Renal pelvis (tissue), 12 donors: ENCODE measurements at places on chromosomes 6 and 20. TPM values are rescaled to one million over a fixed set of nuclear protein-coding genes. Genes with fewer than 3 reads are reported as not detected.
A peak's percentile ranks its signal among the peaks of the same experiment; 100 is the strongest.

The NOX3 gene
- polyA plus RNA-seq: 2.7 TPM

The EEF1A2 gene
- polyA plus RNA-seq: 2.4 TPM

The FAM217A gene
- 1.6 TPM for polyA plus RNA-seq

The RAB32 gene
- polyA plus RNA-seq: 26.7 TPM

The PRDM1 gene
- polyA plus RNA-seq: 2.1 TPM

The NMBR gene
- 0.38 TPM for polyA plus RNA-seq

The GLP1R gene
- polyA plus RNA-seq: 1.1 TPM

The SLC25A27 gene
- 59.1 TPM for polyA plus RNA-seq

The SLC17A3 gene
- polyA plus RNA-seq: 1.2 TPM

DNA sequence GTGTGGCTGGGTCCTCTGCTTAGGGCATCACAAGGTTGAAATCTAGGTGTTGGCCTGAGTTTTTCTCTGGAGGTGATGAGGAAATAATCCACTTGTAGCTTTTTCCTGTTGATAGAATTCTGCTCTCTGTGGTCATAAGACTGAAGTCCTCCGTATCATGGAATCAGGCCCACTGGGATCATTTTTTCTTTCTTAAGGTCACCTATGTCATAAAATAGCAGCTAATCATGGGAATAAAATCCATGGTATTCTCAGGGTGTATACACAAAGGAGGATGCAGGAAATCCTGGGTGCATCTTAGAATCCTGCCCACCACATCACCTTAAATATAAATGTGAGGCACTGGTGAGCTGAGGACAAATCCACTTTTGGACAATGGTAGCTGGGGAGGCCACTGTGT, 72.7 kb downstream of the PRDM1 start:
- DNase-seq: no peak

- DNase-seq: peak; percentile 82
These were observed 74.0 kb downstream of the SSR1 start for GRCh38 chr6:7238900-7239589.

- no peak for DNase-seq
These were observed 619.2 kb upstream of the EYS start for GRCh38 chr6:66326228-66326627.

- no peak for DNase-seq
These were observed 173.5 kb upstream of the RUNX2 start for GRCh38 chr6:45154679-45155078.

- DNase-seq: no peak
These were observed 247.9 kb upstream of the BMP2 start for GRCh38 chr20:6519556-6519955.

DNA sequence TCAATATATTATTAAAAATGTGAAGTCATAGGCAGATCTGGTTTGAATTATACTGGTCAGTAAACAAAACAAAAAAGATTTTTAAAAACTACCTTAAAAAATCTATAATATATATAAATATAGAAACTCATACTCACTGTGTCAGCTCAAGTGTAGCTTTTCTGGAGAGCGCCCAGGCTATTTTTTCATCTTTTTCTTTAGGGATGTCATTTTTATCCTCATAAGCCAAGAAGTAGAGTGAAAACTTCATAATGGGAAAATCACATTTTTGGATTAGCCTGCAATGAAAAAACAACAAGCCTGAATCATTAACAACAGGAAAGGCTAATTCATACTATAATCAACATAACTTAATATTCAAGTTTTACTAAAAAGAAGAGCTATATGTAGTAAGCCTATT, 18.7 kb downstream of the GLO1 start:
- DNase-seq: no peak

GRCh38 chr6:25553502-25553901, 98.5 kb upstream of the SCGN start:
- no peak for DNase-seq

DNA sequence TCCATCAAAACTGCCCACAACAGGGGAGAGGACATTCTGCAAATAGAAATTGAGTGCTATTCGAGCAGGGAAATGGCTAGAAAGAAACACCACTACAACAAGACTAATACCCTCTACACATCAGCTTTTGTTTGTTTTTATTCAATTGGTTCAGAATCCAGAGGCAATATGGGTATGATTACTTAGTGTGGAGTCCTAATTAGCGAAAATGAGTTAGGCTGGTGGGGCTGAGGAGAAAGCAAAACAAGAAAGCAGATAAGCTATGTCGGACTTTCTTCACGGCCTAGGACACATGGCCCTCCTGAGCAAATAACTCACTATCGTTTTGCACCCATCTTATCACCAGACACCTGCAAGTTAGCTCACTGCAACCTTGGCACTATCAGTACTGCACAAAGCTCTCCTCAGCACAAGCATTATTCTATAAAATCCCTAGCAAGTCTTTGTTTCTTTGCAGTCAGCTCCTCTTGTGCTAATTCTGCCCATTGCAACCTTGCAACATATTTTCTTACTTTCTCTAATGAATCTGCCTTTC, 31.3 kb upstream of the SH3BGRL2 start:
- DNase-seq: no peak

- no peak for DNase-seq
These were observed 145.3 kb upstream of the MLN start for GRCh38 chr6:33949111-33949510.

- DNase-seq: no peak
These were observed 399.9 kb upstream of the MARCKS start for GRCh38 chr6:113457198-113457597.

DNA sequence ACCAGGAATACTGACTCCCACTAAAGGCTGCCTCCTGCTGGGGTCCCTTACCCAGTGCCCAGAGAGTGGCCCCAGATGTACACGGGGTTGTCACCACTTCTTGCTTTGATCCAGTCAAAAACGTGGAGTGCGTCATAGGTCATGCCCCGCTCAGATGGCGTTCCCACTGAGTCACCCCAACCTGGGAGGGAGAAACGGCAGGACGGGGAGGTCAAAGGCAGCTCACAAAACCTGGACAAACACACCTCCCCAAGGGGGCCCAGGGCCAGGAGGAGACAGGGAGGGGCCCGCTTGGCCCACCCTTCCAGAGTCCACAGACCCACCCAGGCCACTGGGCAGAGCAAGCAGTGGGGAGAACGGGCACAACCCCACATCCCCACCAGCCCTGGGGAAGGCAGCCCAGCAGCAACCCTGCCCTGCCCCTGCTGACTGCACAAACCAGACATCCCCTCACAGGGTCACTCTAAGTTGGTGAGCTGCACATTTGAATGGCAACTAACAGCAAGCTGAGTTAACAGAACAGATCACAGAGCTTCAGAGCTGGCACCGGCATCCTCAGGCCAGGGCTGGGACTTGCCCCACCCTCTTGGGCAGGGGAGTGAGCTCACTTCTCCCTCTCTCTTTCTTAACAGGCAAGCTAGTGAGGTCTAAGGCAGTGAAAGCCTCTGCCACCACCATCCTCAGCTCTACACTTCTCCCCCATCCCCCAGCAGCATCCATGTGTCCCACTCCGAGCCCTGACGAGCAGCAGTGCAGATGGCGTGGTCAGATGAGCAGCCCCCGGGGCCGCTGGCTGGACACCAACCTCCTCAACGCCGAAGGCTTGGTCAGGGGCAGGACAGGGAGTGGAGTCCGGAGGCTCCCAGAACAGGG, 61.7 kb downstream of the PYGB start:
- no peak for DNase-seq

DNA sequence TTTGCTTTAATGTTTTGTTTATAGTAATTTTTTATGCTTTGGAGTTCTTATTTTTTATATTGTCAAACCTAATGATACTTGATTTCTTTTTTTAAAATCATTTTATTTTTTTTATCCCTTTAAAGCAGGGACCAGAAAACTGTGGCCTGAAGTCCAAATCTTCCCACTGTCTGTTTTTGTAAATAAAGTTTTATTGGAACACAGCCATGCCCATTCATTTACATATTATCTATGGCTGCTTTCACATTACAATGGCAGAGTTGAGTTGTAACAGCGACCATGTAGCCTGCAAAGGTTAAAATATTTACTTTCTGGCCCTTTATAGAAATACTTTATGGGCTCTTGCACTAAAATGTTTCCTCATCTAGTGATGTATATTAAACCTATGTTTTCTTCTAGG, 42.3 kb downstream of the PPP1R16B start:
- no peak for DNase-seq

GRCh38 chr6:165034271-165034741, 275.1 kb downstream of the C6orf118 start:
- no peak for DNase-seq

DNA sequence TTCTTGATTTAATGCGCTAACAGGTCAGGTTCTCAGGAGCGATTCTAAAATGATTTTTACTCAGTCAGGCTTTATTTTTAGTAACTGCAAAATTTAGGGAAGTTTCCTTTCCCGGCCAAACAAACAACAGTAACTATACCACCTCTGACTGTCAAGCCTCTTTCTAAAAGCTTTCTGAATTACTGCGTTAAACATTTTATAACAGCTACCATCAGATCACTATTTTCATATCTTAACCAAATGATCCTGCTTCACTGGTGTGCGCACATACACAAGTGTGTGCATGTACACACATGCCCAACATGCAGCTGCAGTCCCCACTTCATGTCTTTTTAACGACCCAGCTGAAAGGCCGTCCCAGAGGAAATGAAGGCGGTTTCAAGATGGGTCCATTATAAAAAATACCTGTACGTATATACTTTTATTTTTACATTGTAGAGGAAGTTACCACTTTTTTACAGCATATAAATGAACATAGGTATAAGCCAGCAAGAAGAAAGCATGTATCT, 25.0 kb downstream of the TMEM242 start:
- no peak for DNase-seq

GRCh38 chr6:112522587-112522986, 175.5 kb downstream of the RFPL4B start:
- no peak for DNase-seq

DNA sequence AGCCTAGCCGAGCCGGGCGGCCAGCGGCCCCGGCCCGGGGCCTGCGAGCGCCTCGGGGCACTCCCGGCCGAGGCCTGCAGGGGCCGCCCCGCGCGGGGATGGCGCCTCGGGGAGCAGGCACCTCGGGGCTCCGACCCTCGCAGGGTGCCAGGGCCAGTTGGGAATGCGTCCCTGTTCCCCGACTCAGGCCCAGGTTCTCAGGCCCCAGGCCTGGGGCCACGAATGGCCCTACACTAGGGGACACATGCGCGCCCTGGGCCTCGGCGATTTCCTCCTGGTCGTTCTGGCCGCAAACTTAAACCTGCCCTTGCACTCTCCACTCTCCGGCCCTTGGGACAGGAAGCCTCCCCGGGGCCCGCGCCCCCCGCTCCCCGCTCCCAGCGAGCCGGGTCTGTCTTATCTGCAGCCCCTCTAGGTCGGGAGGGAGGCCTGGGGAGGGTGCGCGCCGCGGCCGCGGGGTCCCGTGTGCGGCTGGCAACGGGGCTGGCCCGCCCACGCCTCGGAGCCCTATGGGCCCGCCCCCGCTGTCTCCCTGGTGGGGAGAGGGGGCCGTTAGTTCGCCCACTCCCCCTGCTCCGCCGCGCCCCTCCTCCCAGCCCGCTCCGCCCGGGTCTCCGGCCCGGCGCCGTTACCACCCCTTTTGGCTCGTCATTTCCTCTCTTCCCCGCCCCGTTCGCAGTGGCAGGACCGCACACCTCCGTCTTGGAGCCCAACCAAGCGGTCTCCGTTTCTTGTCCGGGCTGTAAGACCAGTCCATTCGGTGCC, 611 bp downstream of the NFYA start:
- peak; percentile 91 for DNase-seq

GRCh38 chr6:140353536-140353935, 979.1 kb upstream of the CITED2 start:
- DNase-seq: no peak

- no peak for DNase-seq
These were observed 35.6 kb upstream of the SDHAF4 start for GRCh38 chr6:70531133-70531532.

DNA sequence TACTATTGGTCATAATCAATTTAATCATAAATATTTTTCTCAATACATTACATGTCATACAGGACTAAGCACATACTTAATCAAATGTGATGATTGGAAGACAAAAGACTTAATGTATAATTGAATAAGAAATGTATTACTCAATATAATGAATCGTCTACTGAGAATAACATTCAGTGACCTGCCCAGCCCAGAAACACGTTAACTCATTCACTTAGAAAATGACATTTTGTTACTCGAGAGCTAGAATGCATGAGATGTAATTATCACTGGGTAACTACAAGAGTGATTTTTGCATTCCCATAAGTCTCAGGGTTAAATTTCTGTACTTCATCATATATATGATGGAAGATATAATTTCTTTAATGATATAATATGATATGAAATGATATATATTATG, 444.8 kb downstream of the EYS start:
- no peak for DNase-seq

DNA sequence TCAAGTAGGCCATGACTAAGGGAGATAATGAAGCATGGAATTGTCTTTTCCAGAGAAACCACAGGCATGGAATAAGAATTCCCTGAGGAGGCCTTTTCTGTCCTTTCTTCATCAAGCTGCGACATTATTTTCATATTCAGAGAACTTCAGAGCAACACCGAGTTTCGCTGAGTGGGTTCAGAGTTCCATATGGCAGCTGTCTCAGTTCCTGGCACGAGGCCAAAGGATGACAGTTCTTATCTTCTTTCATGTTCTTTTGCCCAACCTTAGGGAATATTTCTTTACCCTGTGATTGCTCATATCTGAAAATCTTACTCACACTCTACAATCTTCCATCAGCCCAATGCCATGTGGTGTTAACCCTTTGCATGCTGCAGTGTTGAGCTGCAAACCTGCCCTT, 135.3 kb upstream of the BMP2 start:
- no peak for DNase-seq

DNA sequence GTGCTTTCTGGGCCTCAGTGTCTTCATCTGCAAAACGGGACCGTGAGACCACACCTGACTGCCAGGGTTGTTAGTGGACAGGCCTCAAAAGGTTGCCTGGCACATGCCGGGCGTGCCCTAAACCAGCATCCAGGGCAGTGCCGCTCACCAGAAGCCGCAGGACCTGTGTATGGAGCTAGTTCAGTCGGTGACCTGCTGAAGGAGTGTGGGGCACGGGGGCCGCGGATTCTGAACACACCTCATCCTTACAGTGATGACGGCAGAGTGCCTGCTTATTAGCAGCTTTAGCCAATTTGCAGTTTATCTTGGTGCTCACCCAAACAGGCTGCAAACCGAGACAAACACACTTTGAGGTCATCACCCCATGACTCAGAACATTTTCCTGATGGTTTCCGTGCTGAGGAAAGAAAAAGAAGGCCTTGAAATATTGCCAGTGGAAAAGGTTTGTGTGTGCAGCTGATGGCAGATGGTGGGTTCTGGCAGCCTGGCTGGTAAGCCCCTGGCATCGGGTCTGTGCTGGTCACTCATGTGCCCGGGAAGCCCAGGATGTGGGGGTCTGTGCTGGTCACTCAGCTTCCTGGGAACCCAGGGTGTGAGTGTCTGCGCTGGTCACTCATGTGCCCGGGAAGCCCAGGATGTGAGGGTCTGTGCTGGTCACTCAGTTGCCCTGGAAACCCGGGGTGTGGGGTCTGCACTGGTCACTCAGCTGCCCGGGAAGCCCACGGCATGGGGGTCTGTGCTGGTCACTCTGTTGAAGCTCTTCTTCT, 153.8 kb downstream of the ERMARD start:
- DNase-seq: no peak

GRCh38 chr6:46315589-46315988, 144.8 kb upstream of the ENPP5 start:
- no peak for DNase-seq

GRCh38 chr20:9467995-9468394, 46.4 kb upstream of the LAMP5 start:
- no peak for DNase-seq

GRCh38 chr6:12957321-12958051, 240.9 kb downstream of the PHACTR1 start:
- DNase-seq: peak; percentile 42

GRCh38 chr6:41655176-41655575, 16.9 kb downstream of the MDFI start:
- DNase-seq: no peak
